Activated CD4-positive, alpha-beta T cell treated with anti-CD3 and anti-CD28 coated beads, Interleukin-2, amount 50 U/mL, for 1 hour (primary cell): ENCODE measurements at places on chromosomes 4 and X.

DNA sequence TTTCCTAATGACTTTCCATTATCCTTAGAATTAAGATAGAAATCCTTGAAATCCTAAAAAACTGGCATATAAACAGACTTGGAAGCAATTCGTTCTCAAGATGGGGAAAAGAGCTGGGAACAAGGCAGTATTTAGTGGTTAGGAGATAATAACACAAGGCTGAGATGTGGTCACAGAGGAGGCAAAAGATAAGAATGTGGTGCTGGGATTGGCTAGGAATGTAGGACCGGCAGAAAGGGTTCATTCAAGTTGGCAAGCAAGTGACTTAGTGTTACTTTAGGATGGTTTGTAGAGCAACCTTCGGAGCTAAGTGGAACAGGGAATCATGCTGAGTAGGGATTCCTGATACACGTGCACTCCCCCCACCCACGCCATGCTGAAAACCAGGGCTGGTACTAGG, 121.9 kb upstream of the RPS6KA3 start:
- no peak for DNase-seq

DNA sequence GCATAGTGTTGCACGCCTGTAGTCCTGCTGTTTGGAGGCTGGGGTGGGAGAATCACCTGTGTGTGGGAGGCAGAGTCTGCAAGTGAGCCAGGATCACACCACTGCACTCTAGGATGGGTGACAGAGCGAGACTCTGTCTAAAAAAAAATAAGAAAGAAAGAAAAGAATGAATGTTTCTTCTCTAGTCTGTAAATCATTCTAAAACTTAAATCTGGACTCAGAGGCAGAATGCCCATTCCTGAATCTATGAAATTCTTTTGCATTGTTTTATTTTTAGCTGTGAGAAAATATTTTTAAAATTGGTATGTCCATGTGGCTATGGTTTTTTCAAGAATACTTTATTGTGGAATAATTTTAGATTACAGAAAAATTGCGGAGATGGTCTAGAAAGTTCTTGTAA, 49.3 kb downstream of the RAPGEF2 start:
- DNase-seq = no peak

GRCh38 chr4:139617702-139618490, 47.7 kb upstream of the MGST2 start:
- no peak for DNase-seq

GRCh38 chr4:66564901-66565651, 894.8 kb upstream of the EPHA5 start:
- no peak for DNase-seq

DNA sequence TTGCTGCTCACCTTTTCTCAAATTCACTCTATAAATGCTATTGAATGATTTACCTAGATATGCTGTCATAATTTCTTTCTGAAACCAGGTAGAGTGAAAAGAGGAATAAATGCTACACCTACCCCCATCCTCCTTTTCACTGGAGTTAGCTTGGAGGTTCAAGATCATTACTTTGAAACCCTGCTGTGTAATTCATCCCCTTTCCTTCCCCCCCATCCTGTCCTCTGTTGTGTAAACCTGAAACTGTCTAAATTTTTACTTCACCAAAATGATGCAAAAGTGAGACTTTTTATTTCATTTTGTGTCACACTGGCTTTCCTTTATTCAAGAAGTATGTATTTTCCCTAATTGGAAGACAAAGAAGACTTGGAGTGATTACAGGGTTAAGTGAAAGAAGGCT, 5.4 kb downstream of the ZCCHC18 start:
- no peak for DNase-seq

- no peak for DNase-seq
Observed at GRCh38 chr4:155017426-155017825, 191.0 kb upstream of the NPY2R start.
